ENCODE measurements at places on chromosomes 4 and X.

DNA sequence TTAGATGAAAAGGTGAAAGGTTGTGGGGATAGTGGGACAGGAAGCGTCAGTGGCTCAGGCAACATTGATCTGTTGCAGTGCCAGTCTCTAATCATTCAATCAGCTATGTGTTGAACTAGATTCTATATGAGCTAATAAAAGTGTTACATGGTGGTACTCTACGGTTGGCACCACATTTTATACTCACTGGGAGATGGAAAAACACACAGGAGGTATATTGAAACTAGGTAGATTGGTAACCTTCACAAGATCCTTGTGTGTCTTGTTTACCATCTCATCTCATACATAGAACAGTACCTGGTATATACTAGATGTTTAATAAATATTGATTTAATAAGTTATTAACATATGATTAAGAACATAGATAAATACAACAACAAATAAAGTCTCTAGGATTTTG lies 152.7 kb downstream of the NAA11 start:
- H3K36me3 ChIP-seq, result no peaks in the 10 kb centered on the region
- H3K27ac ChIP-seq, result no peak overlapping the region
- H3K4me3 ChIP-seq, result no peak overlapping the region
- no peaks in the 10 kb centered on the region for H3K4me1 ChIP-seq
- no peaks in the 10 kb centered on the region for H3K27me3 ChIP-seq

DNA sequence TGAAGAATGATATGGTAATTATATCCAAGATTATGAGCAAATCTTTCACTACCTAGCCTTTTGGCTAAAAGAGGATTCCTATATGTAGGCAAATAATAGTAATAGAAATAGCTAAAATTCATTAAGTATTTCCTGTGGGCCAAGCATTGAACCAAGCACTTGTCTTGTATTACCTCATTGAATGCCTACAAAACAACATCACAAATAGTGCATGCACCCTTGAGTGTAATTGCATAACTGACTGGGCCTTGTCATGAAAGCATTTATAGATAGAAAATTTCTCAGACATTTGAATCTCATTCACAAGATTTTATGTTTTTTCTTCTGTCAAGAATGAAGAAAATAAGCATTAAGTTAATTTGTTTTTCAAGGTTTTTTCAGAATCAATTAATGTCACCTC lies 3.9 kb upstream of the HPGDS start:
- H3K4me3 ChIP-seq, result no peak overlapping the region
- no peak for DNase-seq
- no peaks in the 10 kb centered on the region for H3K36me3 ChIP-seq
- no peak overlapping the region for H3K27ac ChIP-seq
- no peaks in the 10 kb centered on the region for H3K4me1 ChIP-seq

- DNase-seq, result no peak
- no peaks in the 10 kb centered on the region for H3K4me1 ChIP-seq
- no peak overlapping the region for H3K4me3 ChIP-seq
- no peaks in the 10 kb centered on the region for H3K36me3 ChIP-seq
- peaks cover 5% of the 10 kb centered on the region for H3K27me3 ChIP-seq
Measured at GRCh38 chr4:61202638-61203435, 2.7 kb downstream of the ADGRL3 start.

DNA sequence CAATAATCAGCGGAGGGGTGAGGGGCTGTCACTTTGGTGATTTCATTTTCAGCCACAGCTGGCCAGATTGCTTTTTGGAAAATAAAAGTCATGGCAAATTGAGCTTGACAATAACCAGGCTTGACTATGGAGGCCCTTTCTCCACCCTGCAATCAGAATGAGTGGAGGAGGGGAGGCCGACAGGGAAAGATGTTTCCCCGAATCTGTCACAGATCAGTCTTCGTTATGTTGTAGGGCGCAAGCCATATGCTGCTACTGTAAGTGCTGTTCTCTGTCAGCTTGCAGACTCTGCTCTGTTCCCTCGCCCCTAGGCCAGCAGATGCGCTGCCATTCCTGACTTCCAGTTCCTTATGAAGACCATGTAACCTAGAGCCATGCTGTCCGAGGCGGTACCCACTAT lies 114.1 kb downstream of the MGST2 start:
- H3K4me3 ChIP-seq, result no peak overlapping the region
- no peak overlapping the region for H3K27ac ChIP-seq
- no peaks in the 10 kb centered on the region for H3K27me3 ChIP-seq
- no peak for DNase-seq
- no peaks in the 10 kb centered on the region for H3K4me1 ChIP-seq

DNA sequence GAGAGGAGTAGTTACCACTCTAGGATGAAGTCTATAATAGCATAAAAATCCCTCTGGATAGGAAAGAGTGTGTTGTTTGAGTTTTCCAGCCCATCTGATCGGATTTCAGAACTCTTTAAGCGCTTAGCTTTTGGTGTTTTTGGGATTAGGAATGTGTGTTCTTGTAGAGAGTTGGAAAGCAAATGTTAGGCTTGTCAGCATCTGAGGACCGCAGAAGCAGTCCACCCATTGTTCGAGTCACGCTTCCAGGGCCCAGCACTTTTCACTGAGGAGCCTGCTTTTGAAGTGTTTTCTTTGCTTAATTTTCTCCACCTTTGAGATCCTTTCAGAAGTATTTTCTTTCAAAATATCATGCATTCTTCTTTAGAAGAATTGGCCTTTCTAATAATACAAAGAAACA lies 306.2 kb downstream of the TENM3 start:
- no peak overlapping the region for H3K4me3 ChIP-seq
- no peaks in the 10 kb centered on the region for H3K27me3 ChIP-seq
- no peaks in the 10 kb centered on the region for H3K36me3 ChIP-seq

GRCh38 chr4:138507522-138507921 lies 265.4 kb upstream of the SLC7A11 start:
- no peak for DNase-seq
- H3K4me1 ChIP-seq, result no peaks in the 10 kb centered on the region
- H3K4me3 ChIP-seq, result no peak overlapping the region
- no peak overlapping the region for H3K27ac ChIP-seq
- H3K36me3 ChIP-seq, result no peaks in the 10 kb centered on the region

DNA sequence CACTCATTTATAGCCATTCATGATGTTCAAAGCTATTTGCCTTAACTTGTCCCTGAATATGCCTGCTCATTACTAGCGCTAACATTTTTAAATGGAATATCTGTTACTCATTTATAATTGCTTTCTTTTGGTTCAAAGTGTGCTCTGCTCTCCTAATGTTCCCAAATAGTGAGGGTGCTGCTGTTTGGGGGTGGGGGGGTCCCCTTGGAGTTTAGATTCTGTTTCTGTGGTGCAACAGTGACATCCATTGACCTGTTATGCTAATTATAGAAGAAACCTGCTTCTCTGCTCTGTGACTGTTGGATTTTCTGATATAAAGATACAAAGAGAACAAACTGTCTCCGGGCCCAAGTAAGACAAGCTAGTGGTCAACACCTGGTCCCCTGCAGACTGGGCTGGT lies 222.4 kb downstream of the SHROOM3 start:
- H3K27me3 ChIP-seq, result no peaks in the 10 kb centered on the region
- H3K4me3 ChIP-seq, result no peak overlapping the region
- H3K27ac ChIP-seq, result no peak overlapping the region
- no peak for DNase-seq
- no peaks in the 10 kb centered on the region for H3K4me1 ChIP-seq

DNA sequence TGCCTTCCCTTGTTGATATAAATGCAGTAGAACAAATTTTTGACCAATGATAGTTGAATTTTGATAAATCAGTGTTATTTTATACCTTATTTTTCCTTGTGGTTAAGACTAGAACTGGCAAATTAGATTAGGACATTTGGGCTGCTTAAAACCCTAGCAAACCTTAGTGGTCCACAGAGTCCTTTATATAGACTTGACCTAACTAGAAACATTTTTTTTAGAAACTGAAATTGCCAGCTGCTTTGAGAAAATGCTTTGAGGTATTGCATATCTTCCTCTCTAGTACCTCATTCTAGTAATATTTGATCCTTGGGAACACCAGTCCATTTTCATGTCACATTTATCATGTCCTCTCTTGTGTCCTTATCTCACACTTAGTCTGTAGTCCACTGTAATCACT lies 580.3 kb downstream of the FSTL5 start:
- H3K4me1 ChIP-seq, result no peaks in the 10 kb centered on the region
- no peaks in the 10 kb centered on the region for H3K27me3 ChIP-seq
- no peak for DNase-seq
- no peak overlapping the region for H3K27ac ChIP-seq
- no peaks in the 10 kb centered on the region for H3K36me3 ChIP-seq

- H3K27me3 ChIP-seq, result no peaks in the 10 kb centered on the region
- no peak overlapping the region for H3K27ac ChIP-seq
- no peaks in the 10 kb centered on the region for H3K36me3 ChIP-seq
- no peaks in the 10 kb centered on the region for H3K4me1 ChIP-seq
- DNase-seq, result no peak
- no peak overlapping the region for H3K4me3 ChIP-seq
Measured at GRCh38 chrX:105803891-105804290, 18.4 kb upstream of the NRK start.

GRCh38 chr4:38601244-38601915 lies 62.6 kb upstream of the KLF3 start:
- no peaks in the 10 kb centered on the region for H3K27me3 ChIP-seq
- H3K36me3 ChIP-seq, result no peaks in the 10 kb centered on the region
- DNase-seq, result no peak
- no peak overlapping the region for H3K4me3 ChIP-seq

GRCh38 chr4:13992041-13992440 lies 364.5 kb upstream of the BOD1L1 start:
- no peak overlapping the region for H3K4me3 ChIP-seq
- H3K27me3 ChIP-seq, result no peaks in the 10 kb centered on the region
- no peak for DNase-seq
- H3K4me1 ChIP-seq, result no peaks in the 10 kb centered on the region

DNA sequence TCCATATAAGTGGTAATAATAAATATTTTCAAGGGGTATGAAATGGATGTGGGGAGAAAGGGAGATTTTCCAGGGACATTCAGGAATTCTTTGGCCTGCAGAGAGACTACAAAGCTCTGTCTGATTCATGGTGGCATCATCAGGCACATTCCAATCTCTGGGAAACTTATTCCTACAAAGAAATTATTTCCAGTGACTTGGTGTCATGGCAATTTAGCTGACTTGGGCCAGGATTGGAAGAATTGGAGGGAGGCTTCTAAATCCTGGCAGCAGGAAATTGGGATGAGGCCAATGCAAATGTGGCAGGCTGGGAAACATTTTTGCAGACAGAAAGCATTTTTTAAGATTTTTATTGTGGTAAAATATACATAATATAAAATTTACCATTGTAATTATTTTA lies 204.6 kb downstream of the RTL9 start:
- no peak for DNase-seq
- no peaks in the 10 kb centered on the region for H3K27me3 ChIP-seq
- no peak overlapping the region for H3K4me3 ChIP-seq
- H3K4me1 ChIP-seq, result no peaks in the 10 kb centered on the region
- no peak overlapping the region for H3K27ac ChIP-seq

DNA sequence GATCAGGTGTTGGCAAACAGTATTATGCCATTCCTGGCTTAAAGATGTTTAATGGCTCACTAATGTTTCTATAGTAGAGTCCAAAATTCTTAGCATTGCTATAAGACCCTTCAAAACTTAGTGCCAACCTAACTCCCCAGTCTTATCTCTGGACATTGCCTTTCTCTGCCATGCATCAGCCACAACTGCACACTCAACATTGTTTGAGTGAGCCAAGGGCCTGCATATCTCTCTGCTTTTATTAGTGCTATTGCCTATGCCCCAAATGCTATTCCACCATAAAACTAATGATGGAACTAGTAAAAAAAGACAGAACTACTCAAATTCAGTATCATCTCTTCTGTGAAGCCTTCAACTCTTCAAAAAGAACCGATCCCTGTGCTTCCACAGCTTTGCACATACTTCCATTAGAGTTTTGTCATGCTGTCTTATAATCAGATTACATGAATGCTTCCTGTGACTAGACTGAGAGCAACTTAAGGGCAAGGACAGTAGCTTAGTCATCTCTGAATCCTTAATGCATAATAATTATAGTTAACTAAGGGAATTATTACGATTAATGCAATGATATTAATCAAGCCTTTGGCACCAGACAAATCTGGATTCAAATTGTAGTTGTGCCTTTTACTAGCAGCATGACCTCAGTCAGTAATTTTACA lies 53.7 kb downstream of the CHM start:
- H3K27ac ChIP-seq, result no peak overlapping the region
- no peaks in the 10 kb centered on the region for H3K36me3 ChIP-seq
- no peak overlapping the region for H3K4me3 ChIP-seq
- DNase-seq, result no peak
- H3K27me3 ChIP-seq, result no peaks in the 10 kb centered on the region
- H3K4me1 ChIP-seq, result peaks cover 3% of the 10 kb centered on the region

- no peaks in the 10 kb centered on the region for H3K27me3 ChIP-seq
- H3K27ac ChIP-seq, result no peak overlapping the region
- no peaks in the 10 kb centered on the region for H3K36me3 ChIP-seq
- no peak overlapping the region for H3K4me3 ChIP-seq
- H3K4me1 ChIP-seq, result no peaks in the 10 kb centered on the region
Measured at GRCh38 chr4:159134429-159134828, 31.6 kb downstream of the RAPGEF2 start.

GRCh38 chr4:71944956-71945355 lies 86.8 kb upstream of the NPFFR2 start:
- no peak overlapping the region for H3K27ac ChIP-seq
- no peak overlapping the region for H3K4me3 ChIP-seq
- no peaks in the 10 kb centered on the region for H3K4me1 ChIP-seq
- no peaks in the 10 kb centered on the region for H3K27me3 ChIP-seq
- no peak for DNase-seq

DNA sequence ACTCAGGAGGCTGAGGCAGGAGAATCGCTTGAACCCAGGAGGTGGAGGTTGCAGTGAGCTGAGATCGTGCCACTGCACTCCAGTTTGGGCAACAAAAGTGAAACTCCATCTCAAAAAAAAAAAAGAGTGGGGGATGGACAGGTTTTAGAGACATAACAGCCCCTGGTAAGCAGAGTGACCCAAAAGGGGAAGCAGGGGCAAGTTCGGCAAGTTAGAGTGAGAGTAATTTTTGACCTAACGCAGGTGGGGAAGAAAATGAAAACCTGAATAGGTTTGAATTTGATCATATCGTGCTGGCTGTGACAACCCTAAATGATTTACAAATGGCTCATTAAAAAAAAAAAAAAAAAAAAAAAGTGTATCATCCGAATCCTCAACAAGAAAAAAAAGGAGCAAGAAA lies 25.7 kb upstream of the TMEM131L start:
- no peaks in the 10 kb centered on the region for H3K27me3 ChIP-seq
- no peak overlapping the region for H3K4me3 ChIP-seq
- peaks cover 19% of the 10 kb centered on the region for H3K4me1 ChIP-seq

GRCh38 chrX:97167333-97167732 lies 283.6 kb downstream of the RPA4 start:
- H3K27me3 ChIP-seq, result no peaks in the 10 kb centered on the region
- no peaks in the 10 kb centered on the region for H3K36me3 ChIP-seq
- no peak overlapping the region for H3K27ac ChIP-seq
- H3K4me3 ChIP-seq, result no peak overlapping the region
- DNase-seq, result no peak

DNA sequence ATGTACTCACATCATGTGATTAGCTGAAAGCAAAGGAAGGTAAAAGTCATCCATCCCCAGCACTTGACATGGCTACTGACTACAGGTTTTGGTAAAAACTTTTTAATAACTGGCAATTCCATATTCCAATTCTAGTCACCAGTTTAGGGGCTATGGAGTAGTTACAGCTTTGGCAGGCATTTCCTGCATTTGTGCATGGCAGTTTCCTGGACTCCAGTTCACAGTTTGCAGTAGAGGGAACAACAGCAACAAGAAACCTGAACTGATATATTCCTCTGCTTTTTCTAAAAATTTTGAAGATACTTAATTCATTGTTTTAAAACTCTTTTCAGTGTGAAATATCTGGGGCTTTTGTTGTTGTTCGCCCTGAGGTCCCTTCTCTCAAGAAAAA lies 184.3 kb downstream of the PPP3CA start:
- no peak overlapping the region for H3K27ac ChIP-seq
- H3K4me3 ChIP-seq, result no peak overlapping the region
- H3K4me1 ChIP-seq, result no peaks in the 10 kb centered on the region
- H3K27me3 ChIP-seq, result no peaks in the 10 kb centered on the region
- no peak for DNase-seq
